ENCODE measurements at places on chromosomes 7 and 10. TPM values are rescaled to one million over a fixed set of nuclear protein-coding genes. Genes with fewer than 3 reads are reported as not detected.

Gene OR6V1
- total RNA-seq = not detected

- no peak overlapping the region for H3K27ac ChIP-seq
- peaks cover 38% of the 10 kb centered on the region for H3K4me1 ChIP-seq
- no peaks in the 10 kb centered on the region for H3K36me3 ChIP-seq
These were observed 22.6 kb upstream of the SLF2 start for GRCh38 chr10:100890141-100890672.

- DNase-seq = no peak
- H3K36me3 ChIP-seq = peaks cover 31% of the 10 kb centered on the region
- H3K4me3 ChIP-seq = no peak overlapping the region
- H3K4me1 ChIP-seq = peaks cover 42% of the 10 kb centered on the region
These were observed 59.3 kb downstream of the CREB3L2 start for GRCh38 chr7:137942484-137943115.

DNA sequence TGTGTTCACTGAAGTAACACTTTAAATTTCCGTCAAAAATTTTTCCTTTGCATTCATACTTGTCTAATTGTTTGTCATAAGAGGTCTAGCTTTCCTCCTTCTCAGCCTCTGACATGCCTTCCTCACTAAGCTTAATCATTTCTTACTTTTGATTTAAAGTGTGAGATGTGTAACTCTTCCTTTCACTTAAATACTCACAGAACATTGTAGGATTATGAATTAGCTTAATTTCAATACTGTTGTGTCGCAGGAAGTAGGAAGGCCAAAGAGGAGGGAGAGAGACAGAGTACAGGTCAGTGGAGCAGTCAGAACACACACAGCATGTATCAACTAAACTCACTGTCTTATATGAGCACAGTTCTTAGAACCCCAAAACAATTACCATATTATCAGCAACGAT, 99.0 kb downstream of the SRPK2 start:
- no peaks in the 10 kb centered on the region for H3K36me3 ChIP-seq
- no peaks in the 10 kb centered on the region for H3K27me3 ChIP-seq
- no peak overlapping the region for H3K4me3 ChIP-seq
- DNase-seq = no peak
- H3K27ac ChIP-seq = peak overlapping the region; percentile 2

DNA sequence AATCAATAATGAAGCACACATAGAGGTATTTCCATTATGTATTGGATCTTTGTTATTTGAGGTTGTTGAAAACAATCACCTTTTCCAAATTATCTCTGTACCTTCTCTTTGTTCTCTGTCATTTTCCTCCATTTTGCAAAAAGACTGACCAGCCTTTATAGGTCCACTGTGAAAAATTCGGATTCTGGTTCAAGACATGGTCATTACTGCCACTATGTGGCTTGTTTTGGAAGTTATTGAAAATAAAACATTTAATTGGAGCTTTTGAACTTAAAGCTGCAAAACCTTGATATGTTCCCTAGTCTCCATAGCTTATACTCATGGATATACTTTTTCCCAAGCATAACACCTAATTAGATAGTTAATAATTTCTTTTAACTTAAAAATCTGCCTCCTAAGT, 1094.4 kb downstream of the NRG3 start:
- no peak for DNase-seq
- no peak overlapping the region for H3K27ac ChIP-seq
- H3K4me3 ChIP-seq = no peak overlapping the region
- no peaks in the 10 kb centered on the region for H3K27me3 ChIP-seq

DNA sequence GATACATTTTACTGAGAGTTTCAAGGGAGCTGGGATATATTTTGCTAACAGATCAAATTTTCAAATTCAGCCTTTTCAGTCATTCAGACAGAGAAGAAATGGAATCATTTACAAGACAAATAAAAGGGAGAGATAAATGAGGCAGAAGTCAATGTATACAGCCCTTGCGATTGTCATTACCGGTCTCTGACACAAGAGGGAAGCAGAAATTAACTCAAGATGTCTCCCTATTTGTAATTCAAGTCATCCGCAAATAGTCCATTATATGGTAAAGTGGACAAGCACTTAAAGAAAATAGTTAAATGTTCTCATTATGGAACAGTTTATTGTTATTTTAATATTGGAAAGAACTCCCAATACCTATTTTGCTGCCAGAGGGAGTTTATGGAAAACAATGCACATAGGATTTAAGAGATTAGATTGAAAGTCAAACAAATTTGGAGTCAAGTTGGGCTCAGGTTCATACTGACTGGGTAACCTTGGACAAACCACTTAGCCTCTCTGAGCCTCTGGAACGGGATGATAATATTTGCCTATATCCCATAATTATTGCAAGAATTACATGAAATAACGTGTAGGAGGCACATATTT, 89.3 kb upstream of the PRKCQ start:
- no peak for DNase-seq
- H3K4me3 ChIP-seq = no peak overlapping the region
- H3K27ac ChIP-seq = no peak overlapping the region
- H3K27me3 ChIP-seq = peaks cover 50% of the 10 kb centered on the region
- no peaks in the 10 kb centered on the region for H3K36me3 ChIP-seq

GRCh38 chr7:22329816-22330524, 27.0 kb downstream of the RAPGEF5 start:
- no peaks in the 10 kb centered on the region for H3K27me3 ChIP-seq
- peak overlapping the region; percentile 2 for H3K4me3 ChIP-seq
- DNase-seq = no peak

- peaks cover 53% of the 10 kb centered on the region for H3K36me3 ChIP-seq
- H3K4me3 ChIP-seq = no peak overlapping the region
These were observed 10.7 kb downstream of the CUTC start for GRCh38 chr10:99742701-99743100.

DNA sequence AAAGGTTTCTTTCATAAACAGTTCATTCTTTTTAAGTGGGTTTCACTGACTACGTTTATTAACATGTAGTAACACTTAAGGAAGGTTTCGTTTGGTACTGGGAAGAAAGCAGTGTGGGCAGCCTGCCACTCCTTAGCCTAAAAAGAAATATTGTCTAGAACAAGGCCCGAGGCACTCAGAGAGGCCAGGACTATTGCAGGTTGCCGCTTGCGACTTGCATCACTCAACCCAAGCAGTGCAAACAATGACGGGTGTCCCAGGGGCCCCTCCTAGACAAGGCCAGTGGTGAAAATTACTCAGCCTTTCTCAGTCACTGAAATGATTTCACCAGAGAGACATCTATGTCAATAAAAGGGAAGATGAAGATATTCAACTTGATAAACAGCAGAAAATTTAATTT, 243.9 kb downstream of the SNX13 start:
- peaks cover 15% of the 10 kb centered on the region for H3K4me1 ChIP-seq
- DNase-seq = no peak
- peak overlapping the region; percentile 19 for H3K4me3 ChIP-seq
- H3K36me3 ChIP-seq = peaks cover 12% of the 10 kb centered on the region

Measured in type B pancreatic cell (in vitro differentiated cells).